Activated naive CD4-positive, alpha-beta T cell treated with anti-CD3 and anti-CD28 coated beads for 36 hours (primary cell): ENCODE measurements at places on chromosomes 11 and 22.

DNA sequence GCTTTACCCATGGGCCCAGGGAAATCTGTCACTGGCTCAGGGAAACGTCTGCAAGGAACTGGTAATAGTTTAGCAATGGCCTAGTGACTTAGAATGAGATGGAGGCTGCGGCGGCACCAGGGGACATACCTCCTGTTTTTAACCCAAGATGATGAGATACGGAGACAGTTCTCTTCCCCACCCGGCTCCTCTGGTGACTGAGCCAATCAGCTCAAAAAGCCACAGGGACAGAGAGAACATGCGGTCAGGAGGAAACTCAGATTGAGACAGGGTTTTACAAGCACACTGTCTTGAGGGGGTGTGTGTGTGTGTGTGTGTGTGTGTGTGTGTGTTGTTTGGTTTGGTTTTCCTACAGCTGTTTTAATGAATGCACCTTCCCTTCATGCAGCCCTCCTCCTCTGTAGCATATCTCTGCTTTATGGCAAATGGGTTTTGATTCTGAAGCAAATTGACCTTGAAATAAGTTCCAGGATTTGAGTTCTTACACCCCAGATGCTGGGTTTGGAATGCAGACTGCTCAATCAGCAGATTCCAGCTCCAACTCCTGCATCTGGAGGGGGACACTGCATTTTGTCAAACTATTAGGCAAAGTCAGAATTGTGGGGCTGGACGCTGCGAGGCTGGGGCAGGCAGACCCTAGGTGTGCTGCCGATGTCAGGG, 246.2 kb downstream of the NTM start:
- DNase-seq = no peak

GRCh38 chr11:112610494-112610893, 349.8 kb upstream of the PLET1 start:
- DNase-seq = no peak

- DNase-seq = no peak
These were observed 151.1 kb upstream of the NECTIN1 start for GRCh38 chr11:119880143-119880542.

GRCh38 chr11:1493650-1494244, 7.2 kb upstream of the MOB2 start:
- no peak for DNase-seq

DNA sequence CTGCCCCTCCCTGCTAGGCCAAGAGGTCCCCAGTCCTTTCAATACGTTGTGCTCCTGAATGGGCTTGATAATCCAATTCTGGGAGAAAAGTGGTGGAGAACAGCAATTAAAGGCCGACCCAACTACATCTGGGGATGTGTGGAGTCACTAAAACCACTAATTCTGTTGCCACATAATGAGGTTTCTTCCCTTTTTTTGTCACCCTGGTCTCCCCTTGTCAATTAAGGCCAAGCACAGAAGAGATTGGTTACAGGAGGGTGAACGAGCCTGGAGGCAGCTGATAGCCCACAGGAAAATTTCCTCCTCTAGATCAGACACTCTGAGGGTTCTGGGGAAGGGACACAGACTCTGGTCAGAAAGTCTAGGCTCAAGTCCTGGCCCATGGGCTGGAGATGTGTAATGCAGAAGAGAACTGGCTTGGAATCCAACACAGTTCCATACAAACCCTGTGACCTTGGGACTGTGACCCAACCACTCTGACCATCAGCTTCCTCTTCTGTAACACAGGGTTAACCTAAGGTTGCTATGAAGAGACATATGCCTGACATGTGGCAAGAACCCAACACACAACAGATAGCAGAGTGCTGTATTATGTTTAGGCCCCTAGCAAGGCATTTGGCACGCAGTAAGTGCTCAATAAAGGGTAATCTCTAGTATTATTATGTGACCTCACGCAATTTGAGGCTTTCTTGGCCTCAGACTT, 146.4 kb downstream of the CHST1 start:
- DNase-seq = no peak

DNA sequence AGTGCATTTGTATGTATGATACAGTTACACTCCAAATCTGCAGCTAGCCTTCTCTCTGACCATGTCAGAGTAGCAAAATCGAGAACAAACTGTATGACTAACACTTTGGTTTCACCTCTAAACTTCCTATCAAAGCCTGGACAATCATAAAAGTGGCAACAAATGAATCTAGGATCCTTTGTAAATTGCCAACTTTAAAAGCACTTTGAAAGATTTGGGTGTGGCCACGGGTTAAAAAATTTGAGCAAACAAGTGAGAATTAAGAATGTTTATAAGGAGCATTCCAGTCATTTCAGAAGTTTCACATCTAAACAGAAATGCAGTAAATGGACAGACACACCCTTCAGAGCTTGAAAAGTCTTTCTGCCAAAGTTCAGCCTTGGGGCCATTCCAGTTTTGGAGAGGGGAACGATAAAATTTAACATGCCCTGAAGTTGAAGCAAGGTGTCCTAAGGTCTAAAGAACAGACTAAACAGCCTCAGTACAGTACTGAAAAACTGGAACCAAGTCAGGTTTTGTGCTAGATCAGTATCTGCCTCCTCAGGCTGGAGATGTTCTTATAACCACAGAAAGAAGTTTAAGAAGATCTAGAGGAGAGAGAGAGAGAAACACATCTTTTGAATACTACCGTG, 181.9 kb upstream of the BDNF start:
- no peak for DNase-seq

DNA sequence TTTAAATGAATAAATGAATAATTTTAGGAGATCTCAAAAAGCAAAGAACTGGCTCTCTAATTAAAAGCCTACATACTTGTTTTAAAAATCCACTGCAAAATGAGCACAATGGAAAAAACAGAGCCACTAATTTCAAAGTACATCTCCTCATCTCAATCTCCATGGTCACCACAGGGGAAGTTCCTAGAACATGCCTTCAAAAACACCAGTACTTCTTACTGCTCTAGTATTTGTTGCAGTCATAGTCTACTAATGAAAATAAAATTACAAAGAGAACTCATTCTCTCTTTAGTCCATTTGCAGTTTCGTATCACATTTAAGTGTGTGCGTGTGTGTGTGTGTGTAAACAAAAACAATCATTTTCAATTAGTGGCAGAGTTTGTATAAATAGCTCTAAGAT, 54.0 kb downstream of the PIK3C2A start:
- no peak for DNase-seq

- no peak for DNase-seq
These were observed 35.0 kb upstream of the SLC35C1 start for GRCh38 chr11:45769960-45770359.

DNA sequence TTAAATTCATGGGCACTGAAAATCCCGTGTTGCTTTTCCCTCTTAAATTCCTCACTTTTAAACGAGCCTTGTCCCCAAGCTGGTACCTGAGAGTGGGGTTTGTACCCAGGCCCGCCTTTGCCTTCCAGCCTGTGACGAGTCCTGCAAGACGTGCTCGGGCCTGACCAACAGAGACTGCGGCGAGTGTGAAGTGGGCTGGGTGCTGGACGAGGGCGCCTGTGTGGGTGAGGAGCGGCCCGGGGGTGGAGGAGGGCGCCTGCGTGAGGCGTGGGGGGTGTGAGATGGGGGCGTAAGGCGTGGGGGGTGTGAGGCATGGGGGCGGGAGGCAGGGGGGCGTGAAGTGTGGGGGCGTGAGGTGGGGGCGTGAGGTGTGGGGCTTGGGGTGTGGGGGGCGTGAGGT, 4.0 kb downstream of the CRELD2 start:
- no peak for DNase-seq

DNA sequence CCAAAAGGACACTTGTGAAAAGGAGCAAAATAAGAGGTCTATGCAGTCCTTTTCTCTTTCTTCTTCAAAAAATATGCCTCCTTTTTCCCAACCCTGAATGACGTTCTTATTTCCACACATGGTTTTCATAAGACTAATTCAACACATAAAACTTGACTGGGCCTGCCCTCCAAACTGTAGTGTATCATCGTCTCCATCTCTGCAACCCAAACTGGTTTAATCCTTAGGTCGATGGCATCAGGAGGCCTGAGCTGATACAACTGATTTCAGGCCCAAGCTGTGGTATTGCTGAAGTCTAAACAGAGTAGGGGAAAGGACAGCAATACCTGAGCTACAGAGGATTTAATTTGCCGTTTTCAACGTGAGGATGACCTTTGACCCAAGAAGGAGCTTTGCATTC, 130.0 kb upstream of the MTNR1B start:
- no peak for DNase-seq
